Dermis microvascular lymphatic vessel endothelial cell (primary cell): ENCODE measurements at places on chromosomes 4 and X. TPM values are rescaled to one million over a fixed set of nuclear protein-coding genes. Genes with fewer than 3 reads are reported as not detected.

Gene CCDC120
- 0.39 and 1.6 TPM in 2 replicates for total RNA-seq

Gene PCDH19
- 0.13 and 0.25 TPM in 2 replicates for total RNA-seq

Gene ENPEP
- total RNA-seq, result under 0.01 TPM in 1 of 2 replicates, not detected in the other

Gene PLXNB3
- total RNA-seq, result 2.4 and 6.7 TPM in 2 replicates

Gene NAA10
- total RNA-seq, result 47.5 and 52.6 TPM in 2 replicates

Gene REPS2
- total RNA-seq, result 4.2 and 6.1 TPM in 2 replicates

Gene SLC49A3
- total RNA-seq, result 4.4 and 9.7 TPM in 2 replicates

Gene GLRA3
- not detected in 2 replicates for total RNA-seq
